ENCODE measurements at places on chromosomes 3 and 15.
A peak's percentile ranks its signal among the peaks of the same experiment; 100 is the strongest.

DNA sequence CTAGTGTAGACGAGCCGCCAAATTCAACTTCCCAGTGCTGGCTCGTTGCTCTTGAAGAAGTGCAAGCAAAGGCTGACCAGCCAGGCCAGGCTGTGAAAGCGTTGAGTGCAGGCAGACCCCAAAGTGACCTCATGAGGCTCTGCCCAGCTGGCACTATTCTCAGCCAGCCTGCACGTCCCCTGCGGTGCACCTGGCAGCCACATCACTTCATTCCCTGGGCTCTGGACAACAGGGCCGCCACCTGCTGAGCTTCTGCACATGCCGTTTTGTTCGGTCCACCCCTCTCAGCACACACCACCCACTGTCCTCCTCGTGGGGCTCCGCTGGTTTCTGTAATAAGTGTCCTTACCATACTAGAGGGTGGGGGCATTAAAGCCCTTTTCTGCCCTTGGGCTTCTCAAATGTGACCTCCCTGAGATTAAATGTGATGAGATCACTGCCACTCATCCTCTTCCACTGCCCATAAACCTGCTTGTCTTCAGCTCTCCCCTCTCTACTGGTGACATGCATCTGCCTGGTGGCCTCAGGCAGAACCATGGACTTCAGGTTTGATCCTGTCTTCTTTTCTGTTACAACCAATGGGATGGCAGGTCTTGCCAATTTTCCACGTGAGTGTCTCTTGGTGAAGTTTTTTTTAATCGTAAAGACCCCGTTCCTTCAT lies 6.1 kb downstream of the RASGRF1 start:
- no peak for DNase-seq

GRCh38 chr15:99211926-99212325 lies 37.5 kb downstream of the TTC23 start:
- DNase-seq = no peak

GRCh38 chr3:189144645-189145044 lies 27.1 kb upstream of the TPRG1 start:
- peak; percentile 30 for DNase-seq

DNA sequence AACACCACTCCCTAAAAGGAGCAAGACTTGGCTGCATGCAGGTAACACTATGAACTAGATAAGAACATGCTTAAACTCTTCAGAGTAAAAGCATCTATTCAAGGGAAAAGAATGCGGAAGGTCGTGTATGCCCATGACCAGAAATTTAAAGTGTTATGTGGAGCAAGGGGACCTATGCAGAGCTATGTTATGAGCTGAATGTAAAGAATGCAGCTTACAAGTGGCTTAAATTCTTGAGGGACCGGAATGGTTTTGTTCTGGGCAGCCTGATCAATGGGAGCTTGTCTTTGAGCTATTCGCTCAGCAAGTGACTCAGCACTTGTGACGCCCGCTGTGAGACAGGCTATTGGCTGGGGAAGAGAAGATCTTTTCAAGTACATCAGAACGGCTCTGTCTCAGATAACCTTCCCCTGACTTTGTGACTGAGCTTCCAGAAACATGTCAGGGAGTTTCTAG lies 367.5 kb upstream of the THBS1 start:
- no peak for DNase-seq

DNA sequence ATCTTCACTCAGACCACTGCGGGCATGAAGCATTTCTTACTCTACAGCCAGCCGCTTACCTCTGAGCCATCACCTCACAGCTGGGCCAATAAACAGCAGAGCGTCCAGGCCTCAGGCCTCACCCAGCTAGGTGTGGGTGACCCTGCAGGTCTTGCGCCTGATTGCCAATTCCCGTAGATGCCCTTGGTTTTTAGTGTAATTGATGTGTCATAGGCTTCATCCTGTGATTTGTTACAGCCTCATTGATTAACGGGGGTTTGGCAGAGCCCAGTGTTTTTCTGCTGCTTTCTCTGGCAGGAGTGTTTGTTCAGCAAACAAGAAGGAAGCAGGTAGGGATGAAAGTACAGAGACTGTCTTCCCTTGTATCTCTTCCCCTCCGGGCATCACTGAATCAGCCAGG lies 49.6 kb upstream of the BNIP2 start:
- no peak for DNase-seq

DNA sequence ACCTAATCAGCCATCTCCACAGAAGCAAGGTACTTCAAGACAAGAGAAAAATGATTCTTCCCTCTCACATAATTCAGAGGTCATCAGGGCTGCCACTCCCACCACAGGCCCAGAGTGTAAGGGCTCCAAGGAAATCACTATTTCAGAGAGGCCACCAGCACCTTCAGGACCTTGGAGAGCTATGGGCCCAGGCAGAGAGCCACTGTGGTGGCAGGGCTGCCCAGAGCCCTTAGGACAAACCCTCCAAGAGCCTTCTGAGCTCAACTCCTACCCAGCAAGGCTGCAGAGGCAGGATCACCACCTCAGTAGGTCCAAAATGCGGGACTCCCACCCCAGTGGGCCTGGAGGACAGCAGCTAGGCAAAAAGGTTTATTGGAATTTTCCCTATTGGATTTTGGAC lies 17.9 kb upstream of the FAN1 start:
- no peak for DNase-seq

GRCh38 chr15:90029024-90029423 lies 27.9 kb downstream of the ZNF710 start:
- no peak for DNase-seq

- DNase-seq = no peak
Measured at GRCh38 chr3:149949181-149949580, 21.5 kb downstream of the PFN2 start.

GRCh38 chr3:107797586-107797985 lies 274.8 kb downstream of the BBX start:
- DNase-seq = no peak

GRCh38 chr3:59006634-59007517 lies 42.9 kb downstream of the CFAP20DC start:
- no peak for DNase-seq

DNA sequence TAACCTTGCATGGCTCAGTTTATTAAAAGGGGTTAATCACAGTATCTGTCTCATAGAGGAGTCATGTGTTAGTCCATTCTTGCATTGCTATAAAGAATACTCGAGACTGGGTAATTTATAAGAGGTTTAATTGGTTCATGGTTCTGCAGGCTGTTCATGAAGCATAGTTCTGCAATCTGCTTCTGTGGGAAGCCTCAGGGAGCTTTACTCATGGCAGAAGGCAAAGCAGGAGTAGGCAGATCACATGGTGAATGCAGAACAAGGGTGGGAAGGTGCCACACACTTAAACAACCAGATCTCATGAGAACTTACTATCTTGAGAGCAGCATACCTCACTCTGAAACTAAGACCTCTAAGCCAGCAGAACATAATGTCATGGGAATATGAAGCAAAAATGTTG lies 42.2 kb upstream of the PTX3 start:
- peak; percentile 48 for DNase-seq

GRCh38 chr15:83694015-83694414 lies 40.1 kb downstream of the ADAMTSL3 start:
- DNase-seq = no peak

DNA sequence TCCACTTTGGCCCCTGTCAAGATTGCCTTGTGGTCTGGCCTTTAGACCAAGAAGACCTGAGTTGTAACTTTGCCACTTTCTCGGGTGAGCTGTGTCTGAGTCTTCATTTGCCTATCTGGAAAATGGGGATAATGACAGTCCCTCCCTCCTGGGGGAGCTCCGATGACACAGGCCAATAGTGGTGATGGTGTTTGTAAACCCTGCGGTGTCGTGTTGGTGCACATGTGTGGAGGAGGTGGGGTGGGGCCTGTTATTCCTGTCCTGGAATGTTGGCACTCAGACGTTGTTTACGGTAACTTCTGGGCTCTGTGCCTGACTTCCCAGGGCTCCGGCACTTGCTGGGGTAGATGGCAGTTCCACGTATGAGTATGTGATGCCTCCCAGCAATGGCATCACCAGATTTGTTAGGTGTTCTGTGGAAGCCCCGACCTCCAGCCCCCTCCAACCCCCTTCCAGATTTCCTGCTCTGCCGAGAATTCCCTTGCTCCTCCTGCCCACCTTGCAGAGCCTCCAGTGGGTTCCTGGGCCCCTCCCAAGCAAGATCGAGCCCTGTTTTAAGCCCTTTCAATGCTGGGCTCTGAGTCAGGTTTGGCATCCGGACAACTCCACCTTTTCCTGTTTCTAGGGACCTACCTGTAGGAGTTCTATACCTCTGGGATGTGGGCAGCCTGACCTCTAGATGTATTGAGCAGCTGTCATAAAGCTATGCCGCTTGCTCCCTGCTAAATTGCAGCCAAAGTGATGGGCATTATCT lies 31.4 kb downstream of the HRH1 start:
- DNase-seq = no peak

DNA sequence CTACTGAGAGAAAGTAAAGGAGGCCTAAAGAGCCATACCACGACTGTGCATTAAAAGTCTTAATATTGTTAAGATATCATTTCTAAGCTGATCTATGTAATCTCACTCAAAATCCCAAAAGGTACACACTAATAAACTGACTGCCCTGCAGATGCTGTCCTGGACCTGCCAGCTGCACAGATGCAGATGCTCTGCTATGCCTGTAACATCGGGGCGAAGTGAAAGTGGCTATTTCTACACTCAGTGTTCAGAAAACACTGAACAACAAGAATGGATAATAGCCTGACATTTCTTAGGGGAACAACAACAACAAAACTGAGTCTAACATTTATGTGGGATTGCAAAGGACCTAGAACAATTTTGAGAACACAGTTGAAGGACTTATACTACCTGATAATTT lies 31.9 kb downstream of the RAD18 start:
- no peak for DNase-seq

GRCh38 chr15:57393061-57393460 lies 16.8 kb downstream of the CGNL1 start:
- no peak for DNase-seq

DNA sequence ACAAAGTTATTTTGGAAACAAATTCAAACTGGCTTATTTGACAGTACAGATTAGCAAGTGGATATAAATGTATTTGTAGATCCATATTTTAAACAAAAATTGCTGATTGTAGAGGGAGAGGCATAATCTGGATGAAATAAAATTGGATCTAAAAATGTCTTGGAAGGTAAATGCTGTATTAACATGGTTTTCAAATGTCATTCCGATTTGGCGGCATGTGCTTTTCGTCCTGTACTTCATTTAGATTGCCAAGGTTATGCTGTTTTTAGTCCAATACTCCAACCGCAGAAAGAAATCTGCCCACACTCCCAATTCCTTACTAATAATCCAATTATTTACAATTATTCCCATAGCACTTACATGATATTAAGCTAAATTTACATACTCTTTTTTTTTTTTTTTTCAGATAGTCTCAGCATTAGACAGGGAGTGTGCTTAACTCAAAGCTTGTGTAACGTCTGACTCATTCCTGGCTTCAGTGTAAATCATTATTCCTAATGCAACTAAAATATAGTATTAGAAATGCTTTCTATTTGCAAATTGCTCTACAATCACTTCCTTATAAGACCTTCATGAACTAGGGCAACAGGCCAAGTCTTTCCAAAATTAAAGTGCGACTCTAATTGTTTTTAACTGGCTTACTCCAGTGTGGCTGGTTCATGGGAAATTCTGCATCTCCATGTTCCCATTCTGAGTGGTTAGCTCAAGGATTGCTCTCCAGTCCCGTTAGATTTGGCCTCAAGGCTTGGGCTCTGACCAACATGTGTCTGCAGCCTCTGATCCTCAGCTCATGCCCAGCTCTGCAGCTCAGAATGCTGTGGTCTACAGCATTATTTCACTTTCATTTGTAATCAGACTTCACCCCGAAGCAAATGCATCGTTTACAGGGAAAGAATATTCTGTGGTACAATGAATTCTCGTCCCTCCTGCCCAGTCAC lies 103.9 kb downstream of the FBN1 start:
- no peak for DNase-seq

GRCh38 chr3:30951826-30952225 lies 57.4 kb upstream of the GADL1 start:
- DNase-seq = no peak

GRCh38 chr3:186067360-186068242 lies 41.3 kb downstream of the ETV5 start:
- no peak for DNase-seq

DNA sequence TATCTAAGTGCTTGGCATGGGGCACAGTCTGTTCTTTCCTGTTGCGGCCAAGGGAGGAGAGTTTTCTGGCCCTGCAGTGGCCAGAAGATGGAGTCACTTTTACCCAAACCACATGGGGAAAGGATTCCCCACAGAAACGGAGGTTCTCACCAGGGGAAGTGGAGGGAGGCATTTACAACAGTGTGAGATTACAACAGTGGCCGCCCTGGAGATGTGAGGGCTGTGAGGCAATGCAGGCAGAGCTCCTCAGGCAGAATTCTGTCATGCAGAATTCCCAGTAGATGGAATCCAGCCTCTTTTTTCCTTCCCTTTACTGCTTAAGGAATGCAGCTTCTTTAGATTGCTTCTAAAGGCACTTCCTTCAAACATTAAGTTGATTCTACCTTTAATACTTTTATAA lies 83.1 kb downstream of the CACNA1D start:
- DNase-seq = peak; percentile 35

DNA sequence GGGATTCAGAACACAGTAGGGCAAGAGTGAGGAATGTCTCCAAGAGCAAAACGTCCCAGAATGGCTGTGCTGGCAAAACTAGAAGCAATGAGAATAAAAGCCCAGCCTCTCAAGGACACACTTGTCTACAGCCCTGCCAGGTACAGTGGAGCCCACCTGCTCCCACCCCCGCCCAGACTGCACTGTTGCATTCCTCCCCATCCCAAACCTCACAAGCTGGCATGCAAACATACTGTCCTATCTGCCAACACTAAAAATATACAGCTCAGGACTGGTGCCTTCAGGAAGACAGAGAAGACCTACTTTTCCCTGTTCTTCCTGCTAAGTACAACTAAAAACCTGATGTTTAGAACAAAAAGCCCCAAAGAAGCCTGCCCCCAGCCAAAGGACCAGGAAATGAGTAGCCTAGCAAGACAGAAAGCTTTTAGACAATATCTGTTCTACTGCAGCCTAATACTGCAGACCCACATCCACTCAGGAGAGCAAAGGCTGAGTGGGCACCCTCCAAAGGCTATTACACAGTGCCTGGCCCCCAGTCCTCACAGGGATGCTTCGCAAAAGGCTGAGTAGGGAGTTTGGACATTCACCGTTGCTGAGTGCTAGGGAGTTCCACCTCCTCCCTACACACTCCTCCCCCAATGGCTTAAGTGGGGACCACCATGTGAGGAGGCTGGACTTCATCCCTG lies 13.5 kb downstream of the OCA2 start:
- DNase-seq = no peak
